Activated naive CD8-positive, alpha-beta T cell treated with anti-CD3 and anti-CD28 coated beads, Interleukin-2, amount 10 ng/mL, durations not matched to agents 7 days and 5 days (primary cell): ENCODE measurements at places on chromosomes 4 and X. TPM values are rescaled to one million over a fixed set of nuclear protein-coding genes. Genes with fewer than 3 reads are reported as not detected.

- DNase-seq = no peak
- no peaks in the 10 kb centered on the region for H3K4me1 ChIP-seq
- H3K4me3 ChIP-seq = no peak overlapping the region
- no peak overlapping the region for H3K27ac ChIP-seq
- H3K27me3 ChIP-seq = no peaks in the 10 kb centered on the region
- H3K36me3 ChIP-seq = no peaks in the 10 kb centered on the region
Measured at GRCh38 chr4:54783402-54784110, 125.8 kb downstream of the KIT start.

- DNase-seq = no peak
- peaks cover under 1% of the 10 kb centered on the region for H3K36me3 ChIP-seq
- no peak overlapping the region for H3K4me3 ChIP-seq
- peaks cover 1% of the 10 kb centered on the region for H3K4me1 ChIP-seq
- no peak overlapping the region for H3K27ac ChIP-seq
Measured at GRCh38 chr4:87150498-87151261, 69.7 kb downstream of the KLHL8 start.

GRCh38 chrX:2784026-2784425 lies 32.2 kb downstream of the XG start:
- H3K36me3 ChIP-seq = no peaks in the 10 kb centered on the region
- no peak overlapping the region for H3K4me3 ChIP-seq
- H3K4me1 ChIP-seq = peaks cover 6% of the 10 kb centered on the region
- H3K27ac ChIP-seq = no peak overlapping the region
- DNase-seq = no peak

The FUNDC1 gene
- total RNA-seq = 12.6 TPM

DNA sequence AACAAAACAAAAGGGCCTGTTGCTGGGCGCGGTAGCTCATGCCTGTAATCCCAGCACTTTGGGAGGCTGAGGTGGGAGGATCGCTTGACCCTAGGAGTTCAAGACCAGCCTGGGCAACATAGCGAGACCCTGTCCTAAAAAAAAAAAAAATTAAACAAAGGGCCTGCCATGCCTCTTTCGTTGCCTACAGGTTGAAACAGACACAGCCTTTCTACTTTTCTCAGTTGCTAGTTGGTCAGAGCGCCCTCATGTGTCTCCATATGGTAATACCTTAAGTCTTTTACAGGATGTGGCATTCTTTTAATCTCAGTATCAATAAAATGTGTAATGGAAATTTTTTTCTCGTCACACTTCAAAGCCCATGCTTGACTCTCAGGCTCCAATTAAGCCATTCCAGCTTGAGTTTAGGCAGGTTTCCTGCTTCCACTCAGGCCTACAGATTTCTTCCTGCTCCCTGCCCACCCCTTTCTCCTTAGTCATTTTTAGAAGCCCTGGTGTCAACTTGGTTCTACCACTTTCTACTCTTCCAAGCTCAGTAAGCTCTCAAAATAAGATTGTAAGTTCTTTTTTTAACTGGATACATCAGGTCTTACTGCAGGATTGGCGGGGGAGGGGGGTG lies 4.6 kb upstream of the SOWAHD start:
- no peaks in the 10 kb centered on the region for H3K27me3 ChIP-seq
- peaks cover 1% of the 10 kb centered on the region for H3K36me3 ChIP-seq
- peak overlapping the region; percentile 91 for H3K27ac ChIP-seq
- H3K4me3 ChIP-seq = peak overlapping the region; percentile 40
- DNase-seq = no peak

- H3K27me3 ChIP-seq = no peaks in the 10 kb centered on the region
- H3K27ac ChIP-seq = peak overlapping the region; percentile 86
- peak overlapping the region; percentile 83 for H3K4me3 ChIP-seq
- peaks cover 63% of the 10 kb centered on the region for H3K36me3 ChIP-seq
Measured at GRCh38 chr4:77734928-77735327, 84.2 kb downstream of the CNOT6L start.

- H3K36me3 ChIP-seq = no peaks in the 10 kb centered on the region
- no peak overlapping the region for H3K27ac ChIP-seq
- peaks cover 3% of the 10 kb centered on the region for H3K27me3 ChIP-seq
- H3K4me1 ChIP-seq = no peaks in the 10 kb centered on the region
- no peak for DNase-seq
Measured at GRCh38 chr4:104413487-104413886, 81.2 kb downstream of the CXXC4 start.

The KCTD8 gene
- total RNA-seq = not detected

DNA sequence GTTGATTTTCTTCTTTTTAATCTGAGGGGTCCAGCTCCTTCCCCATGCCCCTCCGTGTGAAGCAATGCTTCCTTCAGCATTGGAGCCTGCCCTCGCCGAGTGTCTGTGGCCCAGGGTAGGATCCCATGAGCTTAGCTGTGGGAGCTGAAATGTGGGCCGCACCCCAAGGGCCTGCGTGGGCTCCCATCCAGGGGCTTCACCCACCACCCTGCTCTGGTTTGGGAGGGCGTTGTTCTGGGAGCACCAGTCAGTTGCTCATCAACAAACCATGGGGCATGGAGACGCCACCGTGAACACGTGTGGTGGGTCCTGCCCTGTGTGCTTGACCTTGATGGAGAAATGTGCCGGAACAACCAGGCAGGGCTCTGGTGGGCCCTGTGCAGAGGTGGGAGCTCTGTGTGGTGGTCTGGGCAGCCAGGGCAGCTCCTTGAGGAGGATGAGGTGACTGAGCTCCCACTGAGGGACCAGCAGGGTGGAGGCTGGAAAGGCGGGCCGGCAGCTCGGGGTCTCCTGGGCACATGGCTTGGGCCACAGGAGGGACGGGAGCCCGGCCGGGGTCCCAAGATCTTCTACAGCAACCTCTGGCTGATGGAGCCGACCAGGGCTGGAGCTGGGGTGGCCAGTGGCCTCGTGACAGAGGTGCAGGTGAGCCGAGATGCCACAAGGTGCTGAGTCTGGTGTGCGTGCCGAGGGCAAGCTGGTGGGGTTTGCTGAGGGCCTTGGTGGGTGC lies 39.6 kb upstream of the NKX1-1 start:
- H3K4me3 ChIP-seq = no peak overlapping the region
- no peak overlapping the region for H3K27ac ChIP-seq
- no peaks in the 10 kb centered on the region for H3K4me1 ChIP-seq
- DNase-seq = no peak

DNA sequence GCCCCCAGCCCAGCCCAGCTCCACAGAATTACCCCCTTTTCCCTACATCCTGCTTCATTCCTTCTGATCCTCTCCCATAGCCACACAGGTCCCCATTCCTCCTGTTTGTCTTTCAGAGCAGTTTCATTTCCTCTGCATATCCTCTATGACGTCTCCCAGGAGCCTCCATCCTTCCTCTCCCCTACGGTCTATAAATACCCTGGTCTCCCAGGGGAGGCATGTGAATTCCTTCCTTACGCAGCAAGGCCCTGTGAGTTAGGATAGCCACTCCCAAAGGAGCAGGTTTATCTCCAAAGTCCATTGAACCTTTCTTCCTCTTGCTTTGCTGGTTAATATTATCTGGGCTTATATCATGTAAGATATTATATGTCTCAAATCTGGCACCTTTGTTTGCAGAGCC lies 8.4 kb upstream of the APLN start:
- DNase-seq = no peak
- H3K27ac ChIP-seq = no peak overlapping the region
- no peak overlapping the region for H3K4me3 ChIP-seq
- H3K36me3 ChIP-seq = peaks cover 1% of the 10 kb centered on the region
- peaks cover 18% of the 10 kb centered on the region for H3K27me3 ChIP-seq
- H3K4me1 ChIP-seq = peaks cover 5% of the 10 kb centered on the region

GRCh38 chrX:102712981-102713625 lies 855 bp downstream of the GPRASP2 start:
- no peak overlapping the region for H3K27ac ChIP-seq
- H3K4me1 ChIP-seq = peaks cover 10% of the 10 kb centered on the region
- DNase-seq = no peak
- H3K4me3 ChIP-seq = peak overlapping the region; percentile 69
- H3K36me3 ChIP-seq = no peaks in the 10 kb centered on the region
- H3K27me3 ChIP-seq = peaks cover 15% of the 10 kb centered on the region

- H3K36me3 ChIP-seq = peaks cover 19% of the 10 kb centered on the region
- H3K27ac ChIP-seq = no peak overlapping the region
- no peak overlapping the region for H3K4me3 ChIP-seq
Measured at GRCh38 chrX:123610915-123611314, 121.9 kb downstream of the THOC2 start.

GRCh38 chrX:150088042-150088441 lies 149.8 kb upstream of the EOLA2 start:
- DNase-seq = no peak
- no peak overlapping the region for H3K27ac ChIP-seq
- no peaks in the 10 kb centered on the region for H3K27me3 ChIP-seq
- no peaks in the 10 kb centered on the region for H3K36me3 ChIP-seq
- H3K4me3 ChIP-seq = no peak overlapping the region
- H3K4me1 ChIP-seq = no peaks in the 10 kb centered on the region
